Fibroblast of the conjunctiva (primary cell): ENCODE measurements at places on chromosomes 12 and 14.

- no peak for DNase-seq
Observed at GRCh38 chr12:89091293-89091841, 260.9 kb downstream of the DUSP6 start.

GRCh38 chr12:77294016-77294415, 228.6 kb upstream of the E2F7 start:
- no peak for DNase-seq

- no peak for DNase-seq
Observed at GRCh38 chr12:101793401-101793800, 37.4 kb downstream of the GNPTAB start.

GRCh38 chr14:45727133-45727532, 474.1 kb upstream of the MIS18BP1 start:
- DNase-seq, result no peak

DNA sequence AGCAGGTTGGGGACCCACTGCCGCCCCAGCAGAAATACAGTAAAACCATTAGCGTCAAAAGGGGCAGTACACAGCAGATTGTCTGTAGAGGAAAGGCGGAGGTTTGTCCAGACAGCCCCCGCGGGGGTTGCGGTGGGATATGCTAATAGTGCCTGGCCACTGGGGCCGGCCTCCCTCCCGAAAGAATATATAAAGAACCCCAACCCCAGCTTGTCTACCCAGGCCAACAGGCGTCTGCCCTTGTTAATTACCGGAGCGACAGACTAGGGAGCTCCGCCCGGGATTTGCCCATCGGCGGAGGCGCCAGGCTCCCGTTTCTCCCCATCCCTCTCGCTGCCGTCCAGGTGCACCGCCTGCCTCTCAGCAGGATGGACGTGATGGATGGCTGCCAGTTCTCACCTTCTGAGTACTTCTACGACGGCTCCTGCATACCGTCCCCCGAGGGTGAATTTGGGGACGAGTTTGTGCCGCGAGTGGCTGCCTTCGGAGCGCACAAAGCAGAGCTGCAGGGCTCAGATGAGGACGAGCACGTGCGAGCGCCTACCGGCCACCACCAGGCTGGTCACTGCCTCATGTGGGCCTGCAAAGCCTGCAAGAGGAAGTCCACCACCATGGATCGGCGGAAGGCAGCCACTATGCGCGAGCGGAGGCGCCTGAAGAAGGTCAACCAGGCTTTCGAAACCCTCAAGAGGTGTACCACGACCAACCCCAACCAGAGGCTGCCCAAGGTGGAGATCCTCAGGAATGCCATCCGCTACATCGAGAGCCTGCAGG, at the start of gene MYF5:
Gene MYF5 (plus strand): TSS at position 217 of the 774 bp plus-strand sequence. CDS start 152 bp downstream, at position 369.
- no peak for DNase-seq

DNA sequence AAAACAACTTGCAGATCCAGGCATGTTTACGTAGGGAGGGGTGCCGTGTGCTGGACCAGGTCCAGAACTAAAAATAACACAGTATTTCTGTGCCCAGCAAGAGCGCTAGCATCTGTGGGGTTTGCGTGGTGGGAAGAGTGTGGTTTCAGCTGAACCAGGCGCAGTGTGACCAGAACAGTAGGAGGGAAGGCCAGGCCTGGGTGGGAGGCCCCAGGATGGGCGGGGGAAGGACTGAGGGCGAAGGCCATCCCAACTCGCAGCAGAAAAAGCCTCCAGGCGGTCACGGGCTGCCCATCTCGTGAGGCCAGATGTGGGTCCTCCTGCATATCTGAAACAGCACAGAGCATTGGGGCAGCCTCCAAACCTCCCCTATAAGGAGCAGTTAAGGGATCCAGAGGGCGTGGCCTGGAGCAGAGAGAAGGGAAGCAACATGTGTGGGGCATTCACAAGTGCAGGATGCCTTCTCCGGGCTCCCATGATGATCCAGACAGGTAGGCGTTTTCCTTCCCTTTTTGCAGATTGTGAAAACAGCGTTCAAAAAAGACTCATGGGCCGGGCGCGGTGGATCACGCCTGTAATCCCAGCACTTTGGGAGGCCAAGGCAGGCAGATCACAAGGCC, 17.8 kb upstream of the CD9 start:
- DNase-seq, result peak; percentile 83

- DNase-seq, result no peak
Observed at GRCh38 chr12:102120886-102121285, 903 bp downstream of the PARPBP start.

- peak; percentile 12 for DNase-seq
Observed at GRCh38 chr12:5442251-5443006, 10.5 kb downstream of the NTF3 start.

GRCh38 chr12:124406043-124406442, 111.2 kb downstream of the RFLNA start:
- no peak for DNase-seq

- no peak for DNase-seq
Observed at GRCh38 chr12:1529228-1529861, 65.0 kb downstream of the FBXL14 start.

DNA sequence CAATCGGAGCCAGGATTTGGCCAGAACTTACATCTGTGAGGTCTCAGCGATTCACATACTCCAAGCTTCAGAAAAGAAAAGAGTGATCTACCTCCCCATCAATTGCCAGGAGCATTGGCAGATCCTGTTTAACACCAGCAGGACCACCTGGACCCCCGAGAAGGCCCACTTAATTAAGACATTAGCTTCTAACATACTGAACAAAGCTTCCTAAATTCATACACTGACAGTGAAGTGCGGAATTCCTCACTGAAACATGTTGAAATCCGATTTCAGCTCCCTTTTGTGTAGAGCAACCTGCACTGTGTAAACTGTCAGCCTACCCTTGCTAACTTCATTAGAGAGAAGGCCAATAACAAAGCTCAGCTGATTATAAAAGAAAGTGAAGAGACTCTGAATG, 274.0 kb downstream of the NOVA1 start:
- DNase-seq, result no peak

- no peak for DNase-seq
Observed at GRCh38 chr14:100788517-100788916, 37.4 kb upstream of the MEG3 start.

DNA sequence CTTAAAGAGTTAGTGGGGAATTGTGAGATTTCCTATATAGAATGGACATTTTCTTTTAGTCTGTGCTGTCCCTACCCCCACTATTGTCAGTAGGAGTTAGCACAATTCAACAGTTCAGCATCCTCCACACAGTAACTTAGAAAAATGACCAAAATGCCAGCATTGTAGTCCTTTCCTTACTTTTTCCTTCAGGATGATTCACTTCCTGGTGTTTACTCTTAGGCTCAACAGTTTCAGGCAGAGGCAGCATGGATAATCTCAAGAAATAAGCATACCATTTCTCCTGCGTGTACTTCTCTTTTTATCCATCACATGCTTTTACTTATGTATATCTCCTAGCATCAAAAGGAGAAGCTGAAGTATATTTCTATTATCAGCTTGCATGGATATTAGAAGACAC, 683.4 kb downstream of the SLC16A7 start:
- DNase-seq, result no peak

- DNase-seq, result no peak
Observed at GRCh38 chr14:55005071-55005470, 21.8 kb downstream of the WDHD1 start.

GRCh38 chr12:31471051-31471450, 119.9 kb downstream of the DENND5B start:
- DNase-seq, result no peak

DNA sequence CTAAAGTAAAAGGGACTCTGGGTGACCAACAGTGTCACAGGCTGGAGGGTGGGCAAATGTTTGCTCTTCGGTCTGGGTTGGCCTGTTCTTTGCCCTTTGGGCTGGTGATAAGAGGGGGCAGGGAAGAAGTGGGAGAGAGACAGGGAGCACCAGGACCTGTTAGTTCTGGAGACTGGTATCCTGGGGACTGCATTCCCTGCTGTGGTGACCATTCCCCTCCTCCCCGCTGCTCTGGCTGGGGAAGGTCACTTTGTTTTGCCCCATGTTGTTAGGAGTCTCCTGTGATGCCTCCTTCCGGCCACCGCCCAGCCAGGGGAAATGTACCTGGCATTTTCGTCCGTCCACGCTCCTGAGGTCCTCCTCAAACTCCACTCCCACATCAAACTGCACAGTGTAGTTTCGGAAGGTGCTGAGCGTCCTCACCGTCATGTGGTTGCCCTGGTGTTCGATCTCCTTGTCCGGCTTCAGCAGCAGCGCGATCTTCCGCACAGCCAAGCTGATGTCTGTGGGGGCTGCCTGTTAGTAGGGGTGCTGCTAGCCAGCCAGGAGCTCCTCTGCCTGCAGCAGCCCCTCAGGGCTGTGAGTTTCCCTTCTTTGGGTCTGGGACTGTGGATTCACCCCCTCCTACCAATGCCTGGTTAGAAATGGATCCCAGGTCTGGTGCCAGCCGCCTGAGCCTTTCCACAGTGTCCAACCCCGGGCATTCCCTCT, 618 bp downstream of the RBP5 start:
- DNase-seq, result no peak

DNA sequence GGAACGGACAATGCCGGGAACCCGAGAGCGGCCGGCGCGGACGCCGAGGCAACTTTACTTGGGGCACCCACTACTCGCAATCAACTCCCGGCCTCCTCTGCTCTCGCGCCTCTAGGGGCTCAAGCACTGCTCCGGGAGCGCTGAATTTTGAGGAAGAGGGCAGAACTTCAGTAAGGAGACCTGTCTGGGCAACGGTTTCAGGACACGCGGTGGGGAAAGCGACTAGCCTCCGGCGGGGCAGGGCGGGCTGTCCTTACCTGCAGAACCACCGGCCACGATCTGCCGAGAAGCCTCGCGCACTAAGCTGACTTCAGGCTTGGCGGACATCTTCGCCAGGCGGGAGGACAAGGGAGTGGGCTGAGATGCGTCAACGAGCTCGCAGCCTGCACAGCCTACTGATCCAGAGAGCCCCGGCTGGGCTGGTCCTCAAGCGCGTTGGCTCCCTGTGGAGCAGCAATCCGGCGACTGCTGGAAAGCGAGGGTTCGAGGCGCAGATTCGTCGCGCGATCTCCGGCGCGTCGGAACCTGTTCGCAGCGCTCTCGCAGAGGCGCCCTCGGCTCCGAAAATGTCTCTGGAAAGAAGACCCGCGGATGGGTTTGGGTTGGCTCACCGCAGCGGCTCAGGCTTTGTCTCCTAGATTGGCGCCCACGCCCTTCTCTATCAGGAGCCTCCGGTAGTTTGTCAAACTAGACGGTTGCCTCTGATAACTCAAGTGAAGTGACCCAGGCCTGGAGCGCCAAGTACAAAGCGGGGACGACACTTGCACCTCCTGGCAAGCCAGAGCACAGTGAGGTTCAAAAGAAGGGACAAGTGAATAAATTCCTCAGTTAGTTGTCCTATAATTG, at the start of gene SLC25A21:
Gene SLC25A21 (minus strand): TSS at position 583 of the 846 bp plus-strand sequence.
- DNase-seq, result peak; percentile 60

DNA sequence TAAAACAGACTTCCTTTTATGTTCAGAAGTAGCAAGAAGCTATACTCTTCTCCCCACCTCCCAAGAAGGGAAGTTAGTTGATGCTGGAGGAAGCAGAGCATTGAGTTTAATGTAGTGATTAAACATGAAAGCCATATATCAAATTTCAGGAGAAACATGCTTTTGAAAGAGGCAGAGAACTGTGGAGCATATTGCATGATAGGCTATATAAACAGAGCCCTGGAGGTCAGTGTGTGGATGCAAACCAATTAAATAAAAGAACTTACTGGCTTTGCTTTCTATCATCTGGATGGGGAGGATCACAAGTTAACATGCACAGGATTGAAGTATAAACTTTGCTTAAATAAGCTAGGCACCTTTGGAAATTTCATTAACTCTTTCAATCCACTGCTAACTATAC, 94.1 kb downstream of the MSRB3 start:
- DNase-seq, result no peak

DNA sequence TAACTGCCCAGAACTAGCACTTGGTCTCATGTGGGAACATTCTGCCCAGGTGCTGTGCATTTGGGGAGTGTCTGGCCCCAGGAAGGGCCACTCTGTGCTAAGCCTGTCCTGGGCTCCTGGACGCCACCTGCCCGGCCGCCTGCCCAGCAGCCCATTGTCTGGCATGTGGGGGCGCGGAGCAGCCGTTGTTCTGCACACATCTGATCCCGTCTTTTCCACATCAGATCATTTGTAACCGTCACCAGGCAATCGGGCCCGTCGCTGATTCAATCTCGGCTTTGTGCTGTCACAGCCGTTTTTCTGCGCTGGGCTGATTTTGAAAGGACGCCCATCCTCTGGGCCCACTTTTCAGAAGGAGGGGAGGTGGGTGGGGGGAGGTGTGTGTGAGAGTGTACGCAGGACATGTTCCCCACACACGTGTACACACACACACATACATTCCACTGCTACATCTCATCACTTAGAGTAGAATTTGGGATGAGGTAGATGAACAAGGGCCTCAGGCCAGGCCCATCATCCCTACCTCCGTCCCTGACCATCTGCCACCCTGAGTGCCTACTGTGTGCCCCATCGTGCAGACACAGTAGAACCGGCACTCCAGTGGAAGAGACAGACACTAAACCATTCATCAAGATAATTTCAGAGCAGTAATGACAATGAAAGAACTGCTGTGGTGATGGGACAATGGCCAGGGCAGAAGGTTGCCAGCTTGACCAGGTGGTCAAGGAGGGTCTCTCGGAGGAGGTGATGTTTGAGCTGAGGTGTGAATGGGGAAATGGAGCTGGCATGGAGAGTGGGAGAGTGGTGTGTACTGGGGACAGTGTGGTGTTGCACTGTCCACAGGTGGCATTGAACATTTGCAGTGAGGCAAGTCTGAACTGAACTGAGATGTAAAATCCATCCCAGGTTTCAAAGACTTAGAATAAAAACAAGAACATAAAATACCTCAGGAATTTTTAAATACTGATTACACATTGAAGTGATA, 19.0 kb downstream of the FAM222A start:
- DNase-seq, result no peak
